ENCODE measurements at places on chromosomes 7 and 10.

- DNase-seq, result peak; percentile 52
Observed at GRCh38 chr7:76047305-76047810, 442 bp downstream of the STYXL1 start.

DNA sequence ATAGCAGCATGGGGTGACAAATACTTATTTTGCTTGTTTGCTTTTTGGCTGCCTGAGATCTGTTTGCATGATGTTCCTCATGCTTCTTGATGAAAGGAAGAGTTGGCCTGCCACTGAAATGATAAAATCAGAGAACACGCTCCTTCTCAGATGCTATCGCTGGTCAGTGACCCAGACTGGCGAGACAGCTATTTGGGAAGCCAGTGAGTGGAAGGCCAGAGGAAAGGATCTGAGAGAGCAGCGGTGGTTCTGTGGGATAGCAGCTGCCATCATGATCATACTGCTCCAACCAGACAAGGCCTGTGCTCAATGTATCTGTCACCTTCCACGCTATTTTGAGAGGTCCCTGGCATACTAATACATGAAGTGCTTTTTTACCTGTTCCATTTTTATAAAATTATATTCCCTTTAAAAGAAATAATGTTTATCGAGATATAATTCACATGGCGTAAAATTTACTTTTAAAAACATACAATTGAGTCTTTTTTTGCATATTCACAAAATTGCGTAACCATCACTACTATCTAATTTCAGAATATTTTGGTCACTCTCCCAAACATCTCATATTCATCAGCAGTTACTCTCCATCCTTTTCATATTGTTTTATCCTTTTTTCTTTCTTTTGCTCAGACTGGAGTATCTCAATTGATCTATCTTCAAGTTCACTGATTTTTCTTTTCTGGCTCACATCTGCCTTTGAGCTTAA, 695.1 kb downstream of the TNS3 start:
- no peak for DNase-seq

DNA sequence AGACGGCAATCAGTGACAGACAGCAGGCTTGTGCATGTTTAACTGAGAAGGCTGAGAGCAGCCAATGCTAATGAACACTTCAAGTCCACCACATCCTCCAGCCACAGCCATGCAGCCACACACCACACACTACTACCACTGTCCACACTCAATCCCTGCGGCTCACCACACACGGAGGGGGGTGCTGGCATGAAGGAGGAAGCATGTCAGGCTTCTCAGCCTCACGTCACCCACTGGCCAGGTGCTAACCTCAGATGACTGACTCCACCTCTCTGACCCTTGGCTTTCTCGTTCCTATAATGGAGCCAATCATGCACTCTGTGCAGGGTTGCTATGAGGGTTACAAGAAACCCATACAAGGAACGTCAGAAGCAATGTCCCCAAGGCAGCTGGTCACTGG, 165.4 kb upstream of the RNF32 start:
- DNase-seq, result peak; percentile 32

- DNase-seq, result no peak
Observed at GRCh38 chr10:90462749-90463470, 394.9 kb downstream of the HTR7 start.

GRCh38 chr10:132136097-132136521, 50.6 kb upstream of the DPYSL4 start:
- DNase-seq, result no peak

DNA sequence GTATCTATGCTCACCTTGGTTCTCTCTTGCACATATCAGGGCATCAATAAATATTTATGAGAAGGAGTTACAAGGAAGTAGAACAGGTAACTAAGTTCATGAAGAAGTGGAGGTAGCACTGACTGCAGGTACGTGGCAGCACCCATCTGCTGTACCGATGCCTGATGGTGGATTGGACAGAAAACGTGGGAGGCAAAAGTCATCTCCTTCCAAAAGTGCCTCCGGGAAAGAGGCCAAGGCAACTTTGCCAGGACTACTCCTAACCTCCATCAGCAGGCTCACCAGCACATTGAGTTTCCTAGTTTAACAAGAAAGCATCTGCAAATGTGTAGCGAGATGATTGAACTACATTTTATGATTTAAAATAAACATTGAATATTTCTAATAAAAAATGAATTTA, 248.8 kb downstream of the ANKRD7 start:
- no peak for DNase-seq

DNA sequence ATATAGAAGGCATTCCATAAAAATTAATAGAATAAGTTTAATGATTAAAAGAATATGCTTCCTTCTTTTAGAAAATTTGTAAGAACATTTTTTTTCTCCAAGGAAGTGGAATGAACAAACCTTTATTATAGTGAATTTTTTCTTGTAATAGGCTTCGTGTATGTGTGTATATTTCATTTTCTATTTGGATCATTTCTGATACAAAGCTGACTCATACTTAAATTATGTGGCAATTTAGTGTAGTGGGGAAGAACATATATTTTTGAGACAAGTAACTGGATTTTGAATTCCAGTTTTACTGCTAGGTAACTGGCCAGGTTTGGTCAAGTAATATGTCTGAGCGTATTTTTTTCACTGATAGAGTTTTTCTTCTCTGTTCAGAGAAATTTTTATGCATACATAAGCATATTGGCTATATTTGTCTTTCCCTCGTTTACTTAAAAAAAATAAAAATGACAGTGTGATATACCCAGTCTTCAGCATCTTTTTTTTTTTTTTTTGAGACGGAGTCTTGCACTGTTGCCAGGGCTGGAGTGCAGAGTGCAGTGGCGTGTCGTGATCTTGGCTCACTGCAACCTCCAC, 50.8 kb downstream of the CDK13 start:
- no peak for DNase-seq

- peak; percentile 77 for DNase-seq
Observed at GRCh38 chr7:29988424-29989256, 961 bp downstream of the SCRN1 start.

DNA sequence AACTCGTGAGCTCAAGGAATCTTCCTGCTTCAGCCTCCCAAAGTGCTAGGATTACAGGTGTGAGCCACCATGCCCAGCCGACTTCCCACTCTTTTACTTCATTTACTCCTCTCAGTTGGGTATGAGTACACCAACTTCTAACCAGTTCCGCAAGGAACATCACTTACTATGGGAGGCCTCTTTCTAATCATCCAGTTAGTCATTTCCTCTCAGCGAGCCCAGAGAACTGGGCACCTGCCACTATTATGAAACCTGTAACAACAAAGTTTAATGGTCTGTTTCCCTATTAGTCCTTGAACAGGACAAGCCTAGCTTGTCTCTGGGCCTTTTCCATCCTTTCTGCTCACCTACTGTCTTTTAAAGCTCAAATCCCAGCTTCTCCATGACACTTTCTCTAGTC, 88.8 kb downstream of the DNMBP start:
- no peak for DNase-seq

GRCh38 chr7:138565451-138566114, 105.5 kb downstream of the TRIM24 start:
- DNase-seq, result no peak

- DNase-seq, result no peak
Observed at GRCh38 chr10:19579761-19580545, 236.3 kb upstream of the PLXDC2 start.

- DNase-seq, result no peak
Observed at GRCh38 chr10:76868098-76868977, 769.3 kb downstream of the KCNMA1 start.

- DNase-seq, result no peak
Observed at GRCh38 chr10:84546609-84547008, 218.2 kb downstream of the CCSER2 start.

GRCh38 chr7:91045606-91046005, 218.6 kb upstream of the FZD1 start:
- DNase-seq, result no peak

DNA sequence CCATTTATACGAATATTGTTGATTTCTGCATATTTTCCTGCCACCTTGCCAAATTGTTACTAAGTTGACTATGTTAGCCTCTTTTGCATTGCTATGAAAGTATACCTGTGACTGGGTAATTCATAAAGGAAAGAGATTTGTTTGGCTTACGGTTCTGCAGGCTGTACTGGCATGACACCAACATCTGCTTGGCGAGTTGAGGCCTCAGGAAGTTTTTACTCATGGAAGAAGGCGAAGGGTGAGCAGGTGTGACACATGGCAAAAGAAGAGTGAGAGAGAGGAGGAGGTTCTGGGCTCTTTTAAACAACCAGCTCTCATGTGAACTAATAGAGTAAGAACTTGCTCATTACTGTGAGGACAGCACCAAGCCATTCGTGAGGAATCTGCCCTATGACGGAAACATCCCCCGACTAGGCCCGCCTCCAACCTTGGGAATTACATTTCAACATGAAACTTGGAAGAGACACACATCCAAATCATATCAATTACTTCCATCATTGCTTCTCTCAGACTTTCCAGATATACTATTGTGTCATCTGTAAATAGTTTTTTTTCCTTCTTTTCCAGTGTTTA, 8.4 kb downstream of the RALA start:
- no peak for DNase-seq

GRCh38 chr10:45404087-45404769, 30.2 kb downstream of the ALOX5 start:
- no peak for DNase-seq

GRCh38 chr7:27138472-27138871, 5.0 kb downstream of the HOXA5 start:
- no peak for DNase-seq

GRCh38 chr7:155951554-155952158, 139.4 kb upstream of the SHH start:
- DNase-seq, result no peak

DNA sequence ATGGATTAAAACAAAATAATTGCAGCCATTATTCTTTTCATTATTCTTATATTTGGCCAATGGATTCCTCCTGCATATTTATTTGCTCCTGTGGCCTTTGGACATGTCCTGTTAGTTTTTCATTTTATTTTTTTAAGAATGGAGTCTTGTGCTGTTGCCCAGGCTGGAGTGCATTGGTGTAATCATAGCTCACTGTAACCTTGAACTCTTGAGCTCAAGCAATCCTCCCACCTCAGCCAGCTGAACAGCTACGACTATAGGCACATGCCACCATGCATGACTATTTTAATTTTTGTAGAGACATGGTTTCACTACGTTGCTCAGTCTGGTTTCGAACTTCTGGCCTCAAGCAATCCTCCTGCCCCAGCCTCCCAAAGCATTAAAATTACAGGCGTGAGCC, 42.7 kb upstream of the SRI start:
- no peak for DNase-seq

DNA sequence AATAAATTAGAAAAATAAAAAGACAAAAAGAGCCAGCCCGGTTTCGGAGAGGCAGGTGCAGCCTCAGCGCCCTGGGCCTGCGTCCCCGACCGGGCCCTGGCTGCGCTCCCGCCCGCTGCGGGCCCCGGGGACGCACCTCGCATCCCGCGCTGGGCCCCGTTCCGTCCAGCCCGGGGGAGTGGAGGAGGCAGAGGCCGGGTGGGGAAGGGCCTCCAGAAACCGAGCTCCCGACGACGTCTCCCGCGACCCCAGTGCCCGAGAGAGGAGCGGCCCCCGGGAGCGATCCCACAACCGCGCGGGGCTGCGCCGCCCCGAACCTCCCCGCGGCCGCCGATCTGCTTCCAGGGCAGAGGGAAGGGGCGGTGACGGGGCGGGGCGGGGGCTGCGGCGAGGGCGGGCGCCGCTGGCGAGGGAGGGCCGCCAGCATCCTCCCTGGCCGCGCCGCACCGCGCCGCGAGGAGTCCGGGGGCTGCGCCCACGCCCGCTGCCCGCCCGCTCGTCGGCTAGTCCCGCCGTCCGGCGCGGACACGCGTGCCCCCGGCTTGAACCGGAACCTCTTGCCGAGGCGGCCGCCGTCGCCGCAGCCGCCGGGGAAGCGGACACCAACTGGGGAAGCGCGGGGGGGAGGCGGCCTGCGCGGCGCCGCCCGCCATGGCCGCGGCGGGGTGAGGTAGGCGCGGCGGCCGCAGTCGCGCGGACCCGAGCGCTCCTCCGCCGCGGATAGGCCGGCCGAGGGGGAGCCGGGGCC, at the start of gene CCNY:
CCNY (plus strand) TSS at position 426 of the 748 bp plus-strand sequence. CDS start 545 bp downstream, outside the sequence.
- peak; percentile 89 for DNase-seq

- DNase-seq, result no peak
Observed at GRCh38 chr10:31847515-31847914, 81.1 kb downstream of the ARHGAP12 start.

GRCh38 chr10:80407812-80408241, 524 bp upstream of the PRXL2A start:
- DNase-seq, result no peak

DNA sequence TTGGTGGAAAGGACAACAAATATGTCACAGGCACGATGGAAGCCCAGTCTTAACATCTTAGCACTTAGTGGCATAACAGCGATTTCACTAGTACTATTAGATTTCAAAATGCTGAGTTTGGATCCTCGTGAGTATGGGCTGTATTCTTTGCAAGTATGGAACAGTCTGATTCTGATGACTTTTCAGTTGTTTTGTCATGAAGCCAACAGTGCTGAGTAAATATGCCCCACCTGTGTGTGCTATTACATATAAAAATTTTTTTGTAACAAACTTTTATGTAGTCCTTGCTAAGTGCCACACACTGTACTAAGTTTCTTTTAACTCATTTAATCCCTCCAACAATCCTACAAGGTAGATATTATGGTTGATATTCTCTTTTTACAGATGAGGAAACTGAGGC, 30.8 kb downstream of the MTURN start:
- DNase-seq, result no peak

DNA sequence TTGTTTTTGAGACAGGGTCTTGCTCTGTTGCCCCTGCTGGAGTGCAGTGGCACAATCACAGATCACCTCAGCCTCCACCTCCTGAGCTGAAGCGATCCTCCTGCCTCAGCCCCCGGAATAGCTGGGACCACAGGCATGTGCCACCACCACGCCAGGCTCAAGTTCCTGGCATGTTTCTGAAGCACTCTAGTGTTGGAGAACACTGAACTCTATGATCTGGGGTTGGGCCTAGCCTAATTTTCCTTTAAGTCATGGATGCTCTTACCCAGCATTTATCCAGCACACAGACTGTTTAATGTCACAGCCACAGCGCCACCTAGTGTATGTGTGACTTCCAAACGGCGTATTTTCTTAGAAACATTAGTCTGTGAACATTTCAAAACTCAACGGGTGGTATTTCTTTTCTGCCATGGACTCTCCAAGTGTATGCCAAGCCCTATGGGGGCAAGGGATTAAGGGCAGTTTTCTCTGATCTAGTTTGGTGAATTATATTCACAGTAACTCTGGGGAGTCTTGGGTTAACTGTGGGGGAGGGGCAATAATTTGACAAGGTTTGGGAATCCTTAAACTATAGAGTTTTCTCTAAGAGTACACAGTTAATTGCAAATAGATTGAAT, 91.8 kb downstream of the CREM start:
- peak; percentile 77 for DNase-seq

- no peak for DNase-seq
Observed at GRCh38 chr7:33448035-33448434, 318.7 kb downstream of the BBS9 start.

DNA sequence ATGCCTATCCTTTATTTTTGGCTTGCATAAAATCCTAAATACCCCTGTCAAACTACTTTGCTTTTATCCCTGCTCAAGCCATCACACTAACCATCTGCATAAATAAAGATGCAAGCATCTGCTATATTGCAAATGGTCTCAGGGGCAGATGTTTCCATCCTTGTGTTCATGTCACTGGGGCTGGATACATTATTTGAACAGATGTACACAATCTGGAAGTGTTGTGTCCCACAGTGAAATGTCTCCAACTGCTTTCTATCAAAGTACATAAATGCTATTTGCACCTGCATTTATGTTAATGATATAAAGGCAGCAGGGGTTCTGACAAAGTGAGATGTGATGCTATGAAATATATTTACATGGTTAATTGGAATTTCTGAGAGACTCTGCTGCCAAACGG, 163.1 kb downstream of the ZNF438 start:
- no peak for DNase-seq

- DNase-seq, result no peak
Observed at GRCh38 chr7:98133621-98134303, 27.1 kb downstream of the LMTK2 start.

GRCh38 chr10:77784856-77785255, 141.7 kb downstream of the DLG5 start:
- no peak for DNase-seq
